ENCODE measurements at places on chromosomes 12 and 14.

DNA sequence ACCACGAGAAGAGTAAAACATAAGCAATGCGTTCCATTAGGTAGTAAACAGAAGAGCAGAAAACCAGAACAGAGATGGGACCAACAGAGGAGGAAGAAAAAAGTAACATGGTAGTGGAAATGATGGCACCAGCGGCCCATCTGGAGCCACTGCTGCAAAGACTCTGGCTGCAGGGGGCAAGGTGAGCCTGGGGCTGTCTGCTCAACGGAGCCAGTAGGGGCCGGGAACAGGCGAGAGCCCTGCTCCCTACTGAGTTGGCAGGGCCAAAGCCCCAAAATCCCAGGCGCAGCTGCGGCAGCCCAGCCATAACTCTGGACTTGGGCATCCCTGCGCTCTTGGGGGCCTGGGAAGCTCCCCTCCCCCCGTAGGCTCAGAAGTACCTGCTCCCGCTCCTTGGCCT lies 28.5 kb upstream of the PYGL start:
- DNase-seq, result no peak

GRCh38 chr14:68458840-68459469 lies 333.9 kb downstream of the ZFP36L1 start:
- peak; percentile 54 for DNase-seq

DNA sequence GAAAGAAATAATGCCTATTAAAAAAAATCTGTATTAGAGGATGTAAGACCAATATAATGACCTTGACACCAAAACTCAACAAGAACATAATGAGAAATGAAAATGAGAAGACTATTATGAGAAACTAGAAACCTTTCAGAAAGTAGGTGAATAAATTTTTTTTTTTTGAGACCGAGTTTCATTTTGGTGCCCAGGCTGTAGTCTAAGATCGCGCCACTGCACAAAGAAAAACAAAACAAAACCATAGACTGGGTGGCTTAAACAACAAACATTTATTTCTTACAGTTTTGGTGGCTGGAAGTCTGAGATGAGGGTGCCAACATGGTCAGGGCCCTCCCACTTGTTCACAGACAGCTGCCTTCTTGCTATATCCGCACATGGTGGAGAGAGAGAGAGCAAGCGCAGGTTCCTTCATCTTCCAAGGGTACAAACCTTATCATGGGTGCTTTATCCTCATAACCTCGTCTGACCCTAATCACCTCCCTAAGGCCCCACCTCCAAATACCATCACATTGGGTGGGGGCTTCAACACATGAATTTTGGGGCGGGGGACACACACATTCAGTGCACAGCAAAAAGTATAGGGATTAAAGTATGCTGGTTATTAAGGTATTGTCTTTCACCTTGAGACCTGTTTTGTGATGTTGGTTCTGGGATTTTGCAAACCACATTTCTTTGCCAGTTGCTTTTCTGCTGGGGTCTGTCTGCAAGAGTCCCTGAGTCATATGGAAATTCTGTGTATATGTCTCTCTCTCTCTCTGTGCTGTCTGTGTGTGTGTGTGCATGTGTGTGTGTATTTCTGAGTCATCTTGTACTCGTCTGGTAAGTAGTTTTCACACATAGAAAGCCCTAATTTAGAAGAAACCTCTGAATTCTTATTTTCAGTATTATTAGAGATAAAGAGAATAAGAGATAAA lies 26.2 kb downstream of the ZCRB1 start:
- peak; percentile 72 for DNase-seq

DNA sequence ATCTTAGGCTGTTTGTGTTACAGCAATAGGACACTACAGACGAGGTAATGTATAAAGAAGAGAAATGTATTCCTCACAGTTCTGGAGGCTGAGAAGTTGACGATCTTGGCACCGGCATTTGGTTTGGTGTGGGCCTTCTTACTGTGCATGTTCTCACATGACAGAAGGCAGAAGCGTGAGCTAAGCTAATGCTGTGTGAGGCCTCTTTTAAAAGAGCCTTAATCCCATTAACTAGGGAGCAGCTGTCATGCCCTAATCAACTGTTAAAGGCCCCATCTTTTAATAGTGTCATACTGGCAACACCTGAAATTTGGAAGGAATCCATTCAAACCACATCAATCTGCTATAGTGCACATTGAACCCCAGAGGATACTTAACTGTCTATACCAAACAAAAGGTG lies 992.9 kb downstream of the GALC start:
- DNase-seq, result no peak

GRCh38 chr12:92989715-92990484 lies 60.8 kb upstream of the EEA1 start:
- DNase-seq, result no peak

GRCh38 chr12:102995372-102995771 lies 37.9 kb downstream of the ASCL1 start:
- DNase-seq, result no peak

DNA sequence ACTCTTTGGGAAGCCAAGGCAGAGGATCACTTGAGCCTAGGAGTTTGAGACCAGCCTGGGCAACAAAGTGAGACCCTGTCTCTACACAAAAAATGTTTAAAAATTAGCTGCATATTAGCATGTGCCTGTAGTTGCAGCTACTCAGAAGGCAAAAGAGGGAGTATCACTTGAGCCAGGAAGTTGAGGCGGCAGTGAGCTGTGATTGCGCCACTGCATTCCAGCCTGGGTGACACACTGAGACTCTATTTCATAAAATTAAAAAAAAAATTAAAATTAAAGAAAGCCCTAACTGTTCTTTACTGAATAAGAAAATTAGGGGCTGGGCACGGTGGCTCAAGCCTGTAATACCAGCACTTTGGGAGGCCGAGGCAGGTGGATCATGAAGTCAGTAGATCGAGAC lies 27.0 kb downstream of the SENP1 start:
- peak; percentile 69 for DNase-seq

DNA sequence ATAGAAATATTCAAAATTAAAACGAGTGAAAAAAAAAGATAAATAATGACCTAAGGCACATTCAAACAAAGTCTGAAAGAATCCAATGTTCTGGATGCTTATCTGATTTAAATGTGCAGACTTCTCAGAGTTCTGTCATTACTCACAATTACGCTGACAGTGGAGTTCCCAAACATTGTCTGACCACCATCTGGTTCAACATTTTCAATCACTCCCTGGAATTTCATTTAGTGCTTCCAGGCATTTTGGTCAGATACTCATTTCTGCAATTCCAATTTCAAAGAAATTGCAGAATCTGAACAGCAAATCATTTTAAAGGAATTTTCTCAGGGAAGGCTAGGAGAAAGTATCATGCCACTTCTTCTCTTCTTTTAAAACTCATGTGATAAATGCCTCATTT lies 398.2 kb upstream of the PDE3A start:
- peak; percentile 73 for DNase-seq

DNA sequence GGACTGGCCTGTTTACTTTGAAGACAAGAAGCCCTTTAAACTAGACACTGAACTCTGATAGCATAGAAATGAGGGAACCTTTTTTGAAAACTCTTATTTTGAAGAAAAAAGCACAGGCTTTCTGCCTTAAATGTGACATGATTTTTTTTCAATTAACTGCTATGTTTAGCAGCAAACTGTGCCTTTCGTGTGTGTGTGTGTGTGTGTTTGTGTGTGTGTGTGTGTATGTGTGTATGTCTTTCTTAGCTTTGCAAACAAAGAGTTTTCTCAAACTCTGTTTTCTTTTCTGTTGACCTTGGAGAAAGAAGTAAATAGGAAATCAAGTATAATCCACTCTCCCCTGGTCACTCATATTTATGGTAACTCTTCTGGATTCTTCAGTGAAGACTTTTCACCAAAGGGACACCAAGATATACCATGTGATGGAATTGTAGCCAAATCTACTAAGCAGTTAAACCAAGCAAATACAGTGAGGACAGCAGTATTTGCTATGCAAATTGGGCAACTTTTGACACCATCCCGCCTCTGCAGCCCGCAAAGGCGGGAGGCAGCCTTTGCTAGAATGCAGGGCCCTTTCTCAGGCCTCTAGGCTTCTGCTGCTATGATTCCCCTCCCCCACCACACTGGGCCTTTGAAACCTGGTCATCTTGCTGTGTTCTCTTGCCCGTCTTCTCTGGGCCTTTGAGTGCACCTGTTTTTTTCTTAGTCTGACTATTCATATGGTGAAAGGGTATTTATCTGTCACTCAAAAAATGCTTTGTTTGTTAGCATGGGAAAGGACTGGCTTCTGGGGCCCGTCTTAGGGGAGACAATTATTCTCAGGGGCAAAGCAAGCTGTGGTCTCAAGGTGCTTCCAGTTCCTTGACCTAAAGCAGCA lies 107.9 kb downstream of the MYRFL start:
- no peak for DNase-seq

- no peak for DNase-seq
Observed at GRCh38 chr14:83356080-83356479, 1822.4 kb upstream of the SEL1L start.

DNA sequence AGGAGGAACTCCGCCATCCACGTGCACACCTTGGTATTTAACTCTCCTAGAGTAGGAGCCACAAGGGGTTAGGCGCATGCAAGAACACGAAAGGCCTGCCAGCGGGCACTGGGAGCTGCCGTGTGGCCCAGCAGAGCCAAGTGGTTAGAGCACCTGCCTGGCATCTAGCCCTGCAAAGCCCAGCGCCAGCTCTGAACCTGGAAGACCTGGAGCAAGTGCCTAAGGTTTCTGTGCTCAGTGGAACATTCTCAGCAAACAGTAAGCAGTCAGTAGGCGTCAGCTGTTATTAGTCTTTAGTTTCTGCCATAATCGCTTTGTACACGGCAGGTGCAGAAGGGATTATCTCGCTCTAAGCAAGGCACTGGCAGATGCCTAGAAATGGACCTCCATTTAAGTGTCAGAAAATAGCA lies 55.4 kb downstream of the SETD3 start:
- no peak for DNase-seq

- no peak for DNase-seq
Observed at GRCh38 chr14:55120571-55121495, 8.2 kb upstream of the LGALS3 start.

- DNase-seq, result no peak
Observed at GRCh38 chr14:64918216-64918615, 4.0 kb downstream of the CHURC1 start.

- DNase-seq, result no peak
Observed at GRCh38 chr14:105082703-105083102, 17.5 kb upstream of the GPR132 start.

DNA sequence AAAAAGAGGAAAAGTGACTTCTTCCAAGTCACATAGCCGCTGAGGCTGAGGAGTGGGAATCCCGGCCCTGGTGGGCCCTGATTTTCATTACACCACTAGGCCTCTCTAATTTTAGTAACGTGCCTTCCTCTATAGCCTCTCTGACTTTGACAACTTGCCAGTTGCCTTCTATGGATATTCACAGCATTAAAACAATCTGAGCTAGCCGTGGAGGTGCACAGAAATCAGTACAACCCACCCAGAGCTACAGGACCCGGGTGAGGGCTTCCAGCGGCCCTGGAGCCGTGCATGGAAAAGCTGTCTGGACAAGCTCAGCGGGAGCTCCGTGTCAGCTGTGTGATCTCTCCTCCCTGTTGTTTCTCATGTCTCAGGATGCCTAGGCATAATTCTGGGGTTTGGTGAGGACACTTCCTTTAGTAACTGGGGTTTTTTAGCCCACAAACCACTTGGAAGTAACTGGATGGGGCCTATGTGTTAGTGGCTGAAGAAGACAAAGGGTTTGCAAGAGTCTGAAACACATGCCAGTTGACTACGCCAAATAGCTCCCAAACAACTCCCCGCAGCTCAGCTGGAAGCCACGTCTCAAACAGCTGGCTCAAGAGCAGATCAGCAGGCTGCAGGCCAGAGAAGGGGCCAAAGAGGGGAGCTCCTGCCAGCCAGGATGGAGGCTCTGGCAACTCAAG lies 53.0 kb downstream of the SSH1 start:
- peak; percentile 90 for DNase-seq

DNA sequence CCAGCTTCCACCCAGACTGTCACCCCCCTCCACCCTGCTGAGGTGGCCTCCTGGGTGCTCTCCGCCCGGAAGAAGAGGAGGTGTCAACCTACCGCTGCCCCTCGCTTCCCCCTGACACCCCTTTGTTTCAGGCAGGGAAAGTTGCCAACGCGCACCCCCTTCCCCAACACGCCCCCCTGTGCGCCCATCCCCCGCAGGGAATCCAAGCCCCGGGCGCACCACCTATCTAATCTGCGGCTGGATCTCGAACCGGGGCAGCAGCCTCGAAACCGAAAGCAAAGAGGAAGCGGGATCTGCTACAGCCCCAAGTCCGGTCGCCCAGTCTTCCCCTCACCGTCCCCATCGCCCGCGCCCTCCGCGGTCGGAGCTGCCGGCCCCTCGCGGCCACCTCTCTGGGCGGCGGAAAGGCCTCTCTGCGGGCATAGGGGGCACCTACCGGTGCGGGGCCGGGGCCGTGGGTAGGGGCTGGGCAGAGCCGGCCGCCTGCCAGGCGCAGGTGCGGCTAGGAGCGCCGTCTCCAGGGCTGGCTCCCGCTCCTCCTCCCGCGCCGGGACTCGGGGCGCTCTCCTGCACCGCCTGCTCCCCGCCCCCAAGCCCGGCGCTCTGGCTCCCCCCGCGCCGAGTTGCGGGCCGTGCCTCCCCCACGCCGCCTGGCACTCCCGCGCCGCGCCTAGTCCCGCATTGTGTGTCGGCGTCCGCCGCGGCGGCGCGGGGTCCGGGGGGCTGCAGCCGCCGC lies 18.3 kb upstream of the PLEKHH1 start:
- DNase-seq, result peak; percentile 21

- DNase-seq, result no peak
Observed at GRCh38 chr12:57620245-57620935, 9.2 kb downstream of the ARHGEF25 start.

GRCh38 chr12:5073853-5074252 lies 30.2 kb downstream of the KCNA5 start:
- peak; percentile 17 for DNase-seq

GRCh38 chr12:54412786-54413185 lies 6.3 kb downstream of the ITGA5 start:
- DNase-seq, result no peak

DNA sequence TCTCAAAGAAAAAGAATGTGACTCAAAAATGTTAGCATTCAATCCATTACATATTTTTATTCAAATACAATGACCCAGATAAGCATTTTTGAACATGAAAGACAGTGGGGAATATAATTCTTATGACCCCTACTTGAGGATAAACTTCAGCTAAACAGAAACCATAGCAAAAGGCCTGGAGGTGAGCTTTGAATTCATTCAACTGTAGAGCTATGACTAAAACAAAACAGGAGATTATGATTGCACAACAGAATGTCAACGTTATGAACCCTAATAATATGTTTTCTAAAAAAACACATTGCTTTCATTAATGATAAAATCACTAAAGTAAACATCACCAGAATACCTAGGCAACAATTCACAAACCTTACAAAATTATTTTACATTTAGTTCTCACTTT lies 27.8 kb downstream of the EFCAB11 start:
- DNase-seq, result peak; percentile 84

GRCh38 chr14:78566026-78566858 lies 396.1 kb downstream of the NRXN3 start:
- peak; percentile 74 for DNase-seq

- peak; percentile 22 for DNase-seq
Observed at GRCh38 chr12:11785712-11786111, 136.2 kb downstream of the ETV6 start.

GRCh38 chr12:93299262-93299846 lies 78.4 kb upstream of the NUDT4 start:
- peak; percentile 3 for DNase-seq

Measured in cardiac fibroblast (primary cell).